ENCODE measurements at places on chromosomes 7 and 10. TPM values are rescaled to one million over a fixed set of nuclear protein-coding genes. Genes with fewer than 3 reads are reported as not detected.

- ATAC-seq: no peak
Observed at GRCh38 chr7:30646154-30646553, 36.1 kb downstream of the CRHR2 start.

DNA sequence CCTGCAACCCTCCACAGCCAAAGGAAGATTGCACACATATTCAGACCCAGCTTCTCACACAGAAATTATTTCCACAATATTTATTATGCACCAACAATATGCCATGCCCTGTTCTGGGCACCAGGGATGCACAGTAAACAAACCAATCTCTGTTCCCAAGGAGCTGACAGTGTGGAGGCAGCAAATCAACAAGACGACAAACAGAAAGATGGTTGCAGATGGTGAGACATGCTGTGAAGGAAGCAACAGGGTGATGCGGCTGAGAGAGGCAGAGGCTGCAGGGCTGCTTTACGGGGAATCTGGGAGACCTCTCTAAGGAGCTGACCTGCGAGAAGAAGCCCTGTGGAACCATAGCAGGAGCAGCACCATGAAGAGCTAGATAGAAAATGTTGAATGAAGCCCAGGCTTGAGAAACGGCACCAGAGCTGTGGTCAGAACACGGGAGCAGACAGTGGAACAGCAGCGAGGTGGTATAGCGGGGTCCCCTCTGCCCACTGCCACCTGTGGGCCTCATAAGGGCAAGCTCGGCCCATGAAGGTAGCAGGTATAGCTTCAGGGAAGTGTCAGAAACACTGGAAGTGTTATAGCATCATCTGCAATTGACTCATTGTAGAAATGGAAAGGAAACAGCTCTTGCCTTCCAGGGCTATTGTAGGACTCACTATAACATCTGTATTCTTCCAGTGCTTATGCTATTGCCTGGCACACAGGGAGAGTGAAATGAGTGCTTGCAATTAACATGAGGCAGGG, 17.4 kb downstream of the RBP3 start:
- no peak for ATAC-seq

DNA sequence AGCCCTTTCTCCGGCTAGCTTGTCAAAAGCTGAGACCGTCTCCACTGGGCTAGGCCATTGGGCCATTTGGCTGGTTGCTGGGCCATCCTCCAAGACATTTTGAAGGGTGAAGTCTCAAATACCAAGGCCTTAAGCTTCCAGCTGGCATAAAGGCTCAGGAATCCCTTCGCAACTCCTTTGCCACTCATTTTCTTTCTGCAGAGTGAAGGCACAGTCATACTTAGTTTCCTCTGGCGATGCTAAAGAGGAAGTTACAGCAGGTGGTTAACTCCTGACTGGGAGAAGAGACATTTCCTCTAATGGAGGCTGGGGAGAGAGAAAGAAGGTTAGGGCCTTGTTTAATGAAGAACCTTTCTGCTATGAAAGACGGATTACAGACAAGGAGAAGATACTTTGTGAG, 4.8 kb upstream of the REPIN1 start:
- ATAC-seq: no peak

- ATAC-seq: no peak
Observed at GRCh38 chr10:132229096-132229495, 42.3 kb downstream of the DPYSL4 start.

Gene ZNF25
- total RNA-seq: 7.7 TPM

- ATAC-seq: peak; percentile 80
Observed at GRCh38 chr10:77744245-77744644, 106.6 kb upstream of the KCNMA1 start.

GRCh38 chr10:44282626-44283300, 102.1 kb downstream of the CXCL12 start:
- ATAC-seq: no peak

- ATAC-seq: peak; percentile 65
Observed at GRCh38 chr10:32055478-32056135, 618 bp downstream of the KIF5B start.

Gene AKR1E2
- 5.2 TPM for total RNA-seq

DNA sequence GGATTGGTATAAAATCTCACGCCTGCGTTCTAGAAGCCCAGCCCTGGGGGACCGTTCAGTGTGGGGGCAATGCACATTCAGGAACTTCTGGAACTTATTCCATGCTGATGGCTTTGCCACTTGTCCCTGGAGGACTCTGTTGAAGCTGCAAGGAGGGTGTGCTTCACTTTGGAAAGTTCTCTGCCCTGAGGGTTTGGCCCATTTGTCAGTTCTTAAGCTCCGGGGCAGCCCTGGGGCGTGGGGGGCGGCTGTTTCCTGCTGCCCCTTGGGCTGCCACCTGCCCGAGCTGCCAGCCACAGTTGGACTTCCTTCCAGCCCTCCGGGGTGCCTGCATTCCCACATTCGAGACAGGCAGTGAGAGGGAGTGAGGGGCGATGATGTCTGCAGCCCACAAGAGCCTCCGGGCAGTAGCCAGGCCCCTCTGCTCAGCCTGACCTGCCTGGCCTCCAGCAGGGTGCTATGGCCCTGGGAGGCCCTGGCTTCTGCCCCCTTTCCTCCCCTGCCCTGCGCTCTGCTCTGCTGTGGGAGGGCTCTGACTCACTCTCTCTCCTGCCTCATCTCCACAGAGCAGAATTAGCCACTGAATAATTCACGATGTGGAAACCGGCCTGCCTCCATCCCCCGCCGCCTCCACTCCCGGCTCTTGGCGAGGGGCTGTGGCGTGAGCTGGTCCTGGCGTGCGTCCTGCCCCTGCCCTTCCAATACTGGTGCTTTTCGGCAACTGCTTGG, 1.9 kb downstream of the TTYH3 start:
- peak; percentile 68 for ATAC-seq

DNA sequence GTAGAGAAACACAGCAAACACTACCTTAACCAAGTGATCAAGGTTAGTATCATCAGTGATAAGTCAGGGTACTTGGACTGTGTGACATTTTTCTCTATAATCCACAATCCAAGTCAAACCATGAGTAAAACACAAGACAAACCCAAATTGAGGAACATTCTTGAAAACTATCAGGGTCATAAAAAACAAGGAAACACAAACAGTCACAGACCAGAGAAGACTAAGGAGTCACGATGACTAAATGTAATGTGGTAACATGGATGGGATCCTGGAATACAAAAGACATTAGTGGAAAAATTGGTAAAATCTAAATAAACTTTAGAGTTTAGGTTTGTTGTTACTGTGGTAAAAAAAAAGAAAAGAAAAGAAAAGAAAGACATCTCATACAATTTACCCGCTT, 103.8 kb downstream of the ARMH3 start:
- ATAC-seq: no peak

GRCh38 chr7:22833957-22834356, 11.3 kb upstream of the TOMM7 start:
- no peak for ATAC-seq

GRCh38 chr10:58715061-58715460, 202.4 kb downstream of the BICC1 start:
- ATAC-seq: no peak

DNA sequence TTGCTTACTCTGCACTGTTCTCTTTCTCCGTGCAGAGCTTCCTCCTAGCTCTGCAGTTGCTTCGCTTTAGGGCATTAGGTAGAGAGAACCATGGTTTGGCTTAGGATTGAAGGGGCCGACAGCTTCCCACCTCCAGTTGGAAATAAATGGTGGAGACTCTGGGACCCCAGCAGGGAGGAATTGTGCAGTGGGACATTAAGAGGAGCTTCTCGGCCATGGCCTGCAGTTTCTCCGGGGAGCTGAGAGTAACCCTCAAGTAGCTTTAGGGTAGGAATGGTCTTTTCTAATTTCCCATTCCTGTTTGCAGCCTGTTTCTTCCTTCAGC, 1.2 kb downstream of the SUFU start:
- no peak for ATAC-seq

GRCh38 chr7:19665399-19666008, 43.3 kb downstream of the POLR1F start:
- peak; percentile 33 for ATAC-seq

- no peak for ATAC-seq
Observed at GRCh38 chr7:157905651-157906461, 569.1 kb downstream of the DNAJB6 start.

Gene GLI3
- total RNA-seq: 1.1 TPM

- no peak for ATAC-seq
Observed at GRCh38 chr10:103933557-103934121, 15.7 kb upstream of the STN1 start.

Gene UPK3B
- total RNA-seq: 0.56 TPM

DNA sequence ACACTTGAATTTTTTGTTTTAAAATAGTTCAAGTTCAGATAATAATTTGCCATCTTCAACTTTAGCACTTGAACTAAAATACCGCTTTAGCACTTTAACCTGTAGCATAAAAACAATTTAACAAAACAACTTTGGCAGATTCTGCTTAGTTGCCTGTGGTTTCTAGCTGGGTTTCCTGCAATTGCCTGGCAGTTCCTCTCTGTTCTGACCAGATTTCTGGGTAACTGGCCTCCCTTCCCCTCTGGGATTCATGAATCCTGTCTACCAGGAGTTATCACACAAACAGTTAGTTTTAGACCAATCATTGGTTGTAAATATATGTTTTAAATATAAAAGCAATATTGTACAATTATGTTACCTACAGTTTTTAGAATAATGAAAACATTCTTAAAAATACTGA, 89.8 kb upstream of the HDAC9 start:
- no peak for ATAC-seq

- ATAC-seq: peak; percentile 6
Observed at GRCh38 chr10:77835669-77836086, 90.9 kb downstream of the DLG5 start.

GRCh38 chr10:91923371-91924211, at the start of gene BTAF1:
TSS of gene BTAF1 (plus strand) at chr10:91923770. CDS start at chr10:91924077, 307 bp downstream.
- ATAC-seq: peak; percentile 94

Gene LIPK
- total RNA-seq: not detected

Gene LRRC4
- 20.8 TPM for total RNA-seq

- peak; percentile 55 for ATAC-seq
Observed at GRCh38 chr10:103576862-103577261, 83.4 kb downstream of the NEURL1 start.

DNA sequence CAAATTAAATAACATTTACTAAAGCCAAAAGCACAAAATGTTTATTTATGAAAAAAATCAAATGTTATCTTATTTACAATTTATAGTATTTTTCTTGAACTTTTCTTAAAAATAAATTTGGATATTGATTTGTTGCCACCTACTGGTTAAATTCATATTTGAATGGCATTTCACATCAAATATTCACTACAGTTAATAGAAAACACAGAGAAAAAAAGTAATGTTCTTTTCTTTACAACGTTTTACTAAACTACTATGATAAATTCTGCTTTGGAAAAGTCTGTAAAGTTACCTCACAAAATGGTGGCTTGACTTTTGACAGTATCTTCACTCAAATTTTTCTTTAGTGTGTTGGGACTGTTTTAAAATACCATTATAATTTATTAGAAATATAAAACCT, 52.7 kb downstream of the SRPK2 start:
- no peak for ATAC-seq

GRCh38 chr10:77581738-77582137, 55.9 kb downstream of the KCNMA1 start:
- ATAC-seq: no peak

Gene SPDYE2B
- 3.2 TPM for total RNA-seq

Gene VWA2
- total RNA-seq: 0.08 TPM

GRCh38 chr7:129607471-129608120, 3.9 kb upstream of the NRF1 start:
- no peak for ATAC-seq

GRCh38 chr10:97013568-97013967, 172.2 kb downstream of the SLIT1 start:
- ATAC-seq: peak; percentile 8

DNA sequence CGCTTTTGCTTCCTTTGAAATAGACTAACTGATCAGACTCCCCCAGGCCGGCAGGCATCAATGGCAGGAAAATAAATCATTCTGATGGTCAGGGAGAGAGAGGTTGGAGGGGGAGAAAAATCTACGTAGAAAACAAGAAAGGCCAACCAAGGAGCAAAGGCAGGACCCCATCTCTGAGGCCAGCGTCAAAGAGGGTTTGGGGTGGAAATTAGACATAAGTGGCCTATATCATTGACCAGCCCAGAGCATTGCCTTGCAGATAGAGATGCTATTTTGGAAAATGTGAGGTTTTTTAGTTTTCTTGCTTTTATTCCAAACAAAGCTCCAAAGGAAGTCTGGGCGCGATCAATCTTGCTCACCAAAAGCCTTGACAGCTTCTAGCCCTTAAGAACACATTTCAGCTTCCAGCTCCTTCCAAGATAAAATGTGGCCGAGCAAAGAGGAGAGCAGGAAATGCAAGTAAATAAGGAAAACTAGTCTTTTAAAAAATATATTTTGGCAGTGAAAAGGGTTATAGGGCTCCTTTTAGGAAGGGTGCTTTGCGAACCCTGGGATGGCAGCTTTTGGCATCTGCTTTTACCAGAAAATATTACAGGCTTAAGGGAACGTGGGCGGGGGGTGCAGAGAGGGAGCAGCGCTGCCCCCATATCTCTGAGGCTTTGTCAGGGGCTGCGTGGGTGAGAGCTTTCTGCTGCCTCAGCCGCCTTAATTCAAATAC, 2.0 kb upstream of the HOXA2 start:
- no peak for ATAC-seq

DNA sequence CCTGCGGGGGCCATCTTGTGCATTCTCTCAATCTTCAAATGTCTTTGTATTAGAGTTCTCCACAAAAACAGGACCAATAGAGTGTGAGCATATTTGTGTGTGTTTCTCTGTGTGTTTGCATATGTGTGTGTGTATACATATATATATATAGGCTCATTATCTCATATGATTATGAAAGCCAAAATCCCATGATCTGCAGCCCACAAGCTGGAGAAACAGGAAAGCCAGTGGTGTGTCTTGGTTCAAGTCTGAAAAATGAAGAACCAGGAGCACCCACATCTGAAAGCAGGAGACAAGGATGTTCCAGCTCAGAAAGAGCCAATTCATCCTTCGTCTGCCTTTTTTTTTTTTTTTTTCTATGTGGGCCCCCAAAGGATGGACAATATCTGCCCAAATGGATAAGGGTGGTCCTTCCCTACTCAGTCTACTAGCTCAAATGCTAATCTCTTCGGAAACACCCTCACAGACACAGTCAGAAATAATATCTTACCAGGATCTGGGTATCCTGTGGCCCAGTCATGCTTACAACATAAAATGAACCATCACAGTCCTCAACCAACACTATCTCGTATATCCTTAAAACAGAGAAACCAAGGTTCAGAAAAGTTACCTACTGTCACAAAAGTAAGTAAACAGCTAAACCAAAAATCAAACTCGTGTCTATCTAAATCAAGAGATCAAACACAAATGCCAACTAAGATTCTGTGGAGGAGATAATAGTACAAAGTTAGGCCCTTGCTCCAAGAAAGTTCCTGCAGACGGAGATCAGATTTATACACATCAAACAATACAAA, 141.9 kb downstream of the JMJD1C start:
- no peak for ATAC-seq

Gene SFTPA1
- 0.69 TPM for total RNA-seq

Measured in motor neuron (in vitro differentiated cells).